HFFc6 (cell line): ENCODE measurements at places on chromosomes 16 and 17.

DNA sequence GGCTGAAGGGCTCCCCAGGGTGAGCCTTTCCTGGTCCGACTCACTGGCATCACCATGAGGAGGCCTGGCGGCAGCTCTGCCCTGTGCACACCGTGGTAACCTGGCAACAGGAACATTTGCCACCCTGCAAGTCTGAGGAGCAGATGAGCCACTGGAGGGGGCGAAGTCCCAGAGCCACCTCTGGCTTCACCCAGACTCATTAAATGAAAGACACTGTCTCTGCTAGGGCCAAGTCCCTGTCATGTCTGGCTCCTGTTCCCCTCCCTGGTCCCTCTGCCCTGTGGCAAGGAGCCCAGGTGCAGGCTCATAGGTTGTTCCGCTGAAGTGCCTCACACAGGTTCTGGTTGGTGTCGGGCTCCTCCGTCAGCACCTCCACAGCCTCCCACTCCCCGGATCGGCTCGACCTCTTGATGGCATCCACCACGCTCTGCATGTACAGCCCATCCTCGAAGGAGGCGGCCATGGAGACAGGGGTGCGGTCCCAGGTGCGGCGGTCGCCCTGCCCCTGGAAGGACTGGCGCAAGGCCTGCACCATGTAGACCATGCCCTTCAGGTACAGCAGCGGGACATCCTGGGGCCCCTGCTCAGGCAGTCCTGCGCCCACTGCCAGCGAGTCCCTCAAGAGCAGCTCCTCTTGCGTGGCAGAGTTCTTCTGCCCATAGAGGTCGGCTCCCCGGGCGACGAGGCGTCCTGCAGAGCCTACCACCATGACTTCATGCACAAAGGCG lies 8.4 kb downstream of the C16orf86 start:
- H3K27ac ChIP-seq: no peak overlapping the region
- H3K4me3 ChIP-seq: no peak overlapping the region
- no peak for DNase-seq

DNA sequence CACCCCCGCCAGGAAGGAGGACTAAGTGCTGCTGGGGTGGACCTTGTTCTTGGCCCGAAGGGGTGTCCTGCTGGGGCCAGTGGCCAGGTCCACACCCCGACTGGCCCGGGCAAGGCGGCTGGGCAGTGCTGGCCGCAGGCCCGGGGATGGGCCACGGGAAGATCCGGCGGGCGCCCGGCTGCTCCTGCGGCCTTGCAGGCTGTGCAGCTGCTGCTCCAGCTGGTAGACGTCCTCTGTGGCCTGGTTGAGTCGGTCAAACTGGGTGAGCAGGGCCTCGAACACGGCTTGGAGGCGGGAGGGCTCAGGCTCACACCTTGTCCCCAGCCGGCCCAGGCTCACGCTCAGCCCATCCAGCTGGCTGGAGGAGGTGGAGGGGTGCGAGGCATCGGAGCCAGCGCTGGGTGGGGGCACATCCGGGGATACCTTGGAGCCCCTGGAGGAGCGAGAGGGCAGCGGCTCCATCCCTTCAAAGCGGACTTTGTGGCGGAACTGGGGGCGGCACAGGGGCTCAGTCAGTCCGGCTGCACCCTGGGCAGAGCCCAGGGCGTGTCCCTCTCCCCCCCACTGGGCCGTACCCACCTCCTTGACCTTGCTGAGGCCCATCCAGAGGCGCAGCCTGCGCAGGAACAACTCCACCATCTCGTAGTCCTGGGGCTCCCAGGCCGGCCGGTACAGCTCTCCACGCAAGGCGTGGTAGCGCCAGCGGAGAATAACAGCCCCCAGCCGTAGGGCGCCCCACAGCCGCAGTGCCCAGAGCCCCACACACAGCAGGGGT lies 42.1 kb downstream of the TSC2 start:
- H3K27me3 ChIP-seq: peaks cover 25% of the 10 kb centered on the region
- H3K36me3 ChIP-seq: peaks cover 13% of the 10 kb centered on the region; the same call in 1 of the 2 replicates

DNA sequence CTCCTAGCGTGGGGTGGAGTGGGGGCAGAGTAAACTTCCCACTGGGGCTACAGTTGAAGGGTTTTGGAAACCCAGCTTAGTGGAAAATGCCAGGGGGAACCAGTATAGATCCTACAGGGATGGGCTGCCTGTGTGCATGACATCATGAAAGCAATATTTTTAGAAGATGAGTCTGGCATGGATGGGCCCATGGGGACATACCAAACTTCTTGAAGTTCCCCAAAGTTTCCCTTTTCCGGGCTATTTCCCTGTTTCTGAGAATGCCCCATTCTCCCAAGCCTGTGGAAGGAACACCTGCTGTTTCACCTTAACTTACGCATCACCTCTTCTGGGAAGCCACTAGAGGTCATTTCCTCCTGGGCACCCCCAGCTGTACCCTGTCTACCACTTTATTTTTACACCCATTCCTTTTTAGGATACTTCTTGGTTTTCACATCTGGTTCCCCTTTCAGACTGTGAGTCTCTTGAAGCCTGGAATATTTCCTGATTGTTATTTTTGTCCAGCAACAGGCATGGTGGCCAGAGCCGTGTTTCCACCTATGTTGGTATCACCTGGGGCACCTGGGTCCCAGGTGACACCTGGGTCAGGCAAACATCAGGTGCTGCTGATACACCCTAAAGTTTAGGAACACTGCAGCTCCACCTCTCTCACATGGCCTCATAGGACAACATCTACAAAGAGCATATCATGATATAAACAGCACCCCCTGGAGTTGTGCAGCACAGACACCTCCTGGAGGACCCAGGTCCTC lies 9.8 kb downstream of the SOCS3 start:
- H3K36me3 ChIP-seq: no peaks in the 10 kb centered on the region; the same call in 1 of the 2 replicates
- H3K27ac ChIP-seq: no peak overlapping the region
- peaks cover 72% of the 10 kb centered on the region for H3K4me1 ChIP-seq
- H3K4me3 ChIP-seq: no peak overlapping the region; the same call in 1 of the 2 replicates
- DNase-seq: no peak

GRCh38 chr17:17119533-17119932 lies 77.3 kb downstream of the MPRIP start:
- no peak overlapping the region for H3K4me3 ChIP-seq
- no peaks in the 10 kb centered on the region for H3K27me3 ChIP-seq
- H3K27ac ChIP-seq: peak overlapping the region; percentile 75
- H3K36me3 ChIP-seq: peaks cover 6% of the 10 kb centered on the region; the same call in 1 of the 2 replicates
- peaks cover 58% of the 10 kb centered on the region for H3K4me1 ChIP-seq

- H3K27ac ChIP-seq: no peak overlapping the region
- peaks cover 13% of the 10 kb centered on the region for H3K27me3 ChIP-seq
- H3K4me3 ChIP-seq: peak overlapping the region; percentile 23; the same call in 1 of the 2 replicates
- peak; percentile 83 for DNase-seq
Observed at GRCh38 chr16:83826146-83826913, 18.6 kb downstream of the HSBP1 start.
